ENCODE measurements at places on chromosomes 2 and 18.

- no peak for DNase-seq
These were observed 224.4 kb upstream of the SMAD2 start for GRCh38 chr18:48154828-48155227.

DNA sequence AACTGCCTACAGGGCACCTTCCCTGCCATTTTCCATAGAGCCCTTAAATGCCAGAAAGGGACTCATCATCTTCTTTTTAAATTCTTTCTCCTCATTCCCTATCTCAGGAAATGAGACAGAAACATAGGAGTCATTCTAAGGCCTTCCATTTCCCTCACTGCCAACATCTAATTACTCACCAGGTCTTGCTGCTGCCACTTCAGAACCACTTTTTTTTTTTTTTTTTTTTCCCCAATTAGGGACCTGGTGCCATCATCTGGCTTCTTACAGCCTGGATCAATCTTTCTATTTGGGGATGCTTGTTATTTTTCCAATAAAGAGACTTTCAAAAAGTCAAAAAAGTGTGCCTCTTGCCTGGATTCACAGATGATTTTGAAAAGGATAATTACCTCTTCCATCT is 373.4 kb downstream of the LPIN1 start:
- no peak for DNase-seq

DNA sequence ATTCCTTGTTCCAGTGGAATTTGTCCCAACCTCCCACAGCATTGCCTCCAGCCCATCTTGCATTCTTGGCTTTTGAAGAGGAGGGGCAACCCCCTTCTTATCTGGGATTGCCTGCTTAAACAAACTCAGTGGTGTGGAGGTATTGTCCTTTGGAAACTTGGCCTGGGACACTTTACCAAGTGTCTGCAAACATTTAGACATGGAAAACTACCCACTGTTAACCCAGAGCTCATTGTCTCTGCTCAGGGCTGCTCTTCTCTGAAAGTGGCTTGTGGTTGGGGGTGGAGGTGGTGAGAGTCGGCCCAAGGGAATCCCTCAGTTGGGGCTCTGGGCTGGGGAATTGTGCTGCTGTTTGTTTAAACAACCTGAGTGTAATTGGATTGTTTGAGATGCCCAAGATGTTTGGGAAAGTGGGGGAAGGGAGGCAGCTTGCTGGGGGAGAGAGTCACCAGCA is 178.3 kb upstream of the GATA6 start:
- no peak for DNase-seq

DNA sequence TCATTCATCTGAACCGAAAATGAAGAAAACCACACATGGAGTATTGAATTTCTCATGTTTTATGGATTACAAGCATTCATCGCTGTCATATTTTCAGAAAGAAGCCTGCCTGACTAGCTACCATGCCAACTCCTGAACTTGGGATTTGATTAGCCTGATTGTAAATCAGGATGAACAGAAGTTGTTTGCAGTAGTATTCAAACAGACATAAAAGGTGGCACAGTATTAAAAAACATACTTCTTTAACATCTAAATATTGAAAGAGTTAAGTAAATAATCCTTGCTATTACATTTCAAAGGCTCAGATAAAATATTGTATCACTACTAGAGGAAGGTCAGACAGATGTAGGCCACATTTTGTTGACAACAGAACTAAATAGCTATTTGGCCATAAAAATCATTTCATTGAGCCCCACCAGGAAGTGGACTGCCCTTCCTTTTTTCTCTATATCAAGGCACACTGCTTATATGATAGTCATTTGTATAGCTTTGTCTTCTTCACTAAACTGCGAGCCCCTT is 21.6 kb downstream of the SLC38A11 start:
- no peak for DNase-seq

DNA sequence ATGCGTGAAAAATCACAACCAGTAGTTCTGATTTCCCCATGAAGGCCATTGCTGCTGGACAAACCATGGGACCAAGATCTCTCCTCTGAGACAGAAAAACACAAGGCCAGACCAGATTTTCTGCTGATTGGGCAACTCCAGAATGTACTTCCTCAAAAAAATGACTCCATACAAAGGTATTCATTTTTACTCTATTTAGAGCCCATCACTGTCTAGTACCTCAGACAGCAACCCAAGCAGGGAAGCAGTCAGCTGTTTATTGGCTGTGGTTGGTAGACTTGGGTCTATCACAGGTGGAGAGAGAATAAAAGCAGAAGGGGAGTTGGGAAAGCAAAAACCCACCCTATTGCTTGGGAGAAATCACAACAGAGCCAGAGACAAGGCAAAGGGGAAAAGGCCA is 219.9 kb downstream of the PIK3C3 start:
- no peak for DNase-seq

- no peak for DNase-seq
These were observed 42.9 kb upstream of the SH3RF3 start for GRCh38 chr2:109085912-109086742.

DNA sequence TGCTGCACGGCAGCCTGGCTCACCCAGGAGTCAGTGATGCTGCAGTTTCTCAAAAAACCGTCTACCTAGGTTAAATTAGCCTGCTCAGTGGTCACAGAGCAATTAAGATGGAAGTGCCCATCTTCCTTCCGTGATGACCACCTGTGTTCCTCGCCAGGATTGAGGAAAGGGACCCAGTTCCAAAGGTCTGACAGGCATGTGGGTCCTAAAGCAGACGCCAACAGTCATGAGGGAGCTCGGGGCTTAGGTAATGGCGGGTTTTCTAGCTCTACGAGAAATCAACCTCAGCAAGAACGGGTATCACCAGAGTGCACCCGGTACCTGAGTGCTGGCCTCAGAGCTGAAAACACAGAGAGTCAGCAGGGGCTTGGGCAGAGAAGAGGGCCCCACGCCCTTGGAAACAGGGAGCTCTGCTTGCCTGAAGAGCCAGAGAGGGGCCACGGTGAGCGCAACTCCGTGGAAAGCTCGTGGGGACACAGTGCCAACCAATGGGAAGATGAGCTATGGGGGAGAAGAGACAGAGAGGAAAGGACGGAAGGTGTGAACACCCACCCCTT is 34.3 kb upstream of the DNMT3A start:
- DNase-seq, result no peak

DNA sequence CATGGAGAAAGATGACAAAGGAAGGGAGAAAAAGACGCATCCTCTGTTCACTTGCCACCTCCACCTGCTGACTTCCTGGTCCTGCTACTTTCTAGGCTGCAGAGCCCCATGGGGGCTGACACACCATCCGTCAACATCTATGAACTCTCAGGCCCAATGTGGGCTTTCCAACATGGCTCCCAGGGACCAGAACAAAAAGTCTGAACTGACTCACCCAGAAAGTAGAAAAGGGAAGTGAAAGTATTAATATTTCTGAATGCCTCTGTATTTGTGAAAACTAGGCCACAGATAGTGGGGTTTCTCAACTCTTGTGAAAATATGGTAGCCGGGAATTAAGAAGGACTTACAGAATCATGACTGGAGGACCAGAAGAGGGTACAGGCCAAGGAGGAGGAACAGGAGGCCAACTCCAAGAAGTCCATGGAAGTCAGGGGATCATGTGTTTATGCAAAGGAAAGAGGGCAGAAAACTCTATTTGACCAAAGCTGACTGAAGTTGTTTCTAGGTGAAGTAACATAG is 123.1 kb upstream of the CAB39 start:
- DNase-seq, result peak; percentile 17

DNA sequence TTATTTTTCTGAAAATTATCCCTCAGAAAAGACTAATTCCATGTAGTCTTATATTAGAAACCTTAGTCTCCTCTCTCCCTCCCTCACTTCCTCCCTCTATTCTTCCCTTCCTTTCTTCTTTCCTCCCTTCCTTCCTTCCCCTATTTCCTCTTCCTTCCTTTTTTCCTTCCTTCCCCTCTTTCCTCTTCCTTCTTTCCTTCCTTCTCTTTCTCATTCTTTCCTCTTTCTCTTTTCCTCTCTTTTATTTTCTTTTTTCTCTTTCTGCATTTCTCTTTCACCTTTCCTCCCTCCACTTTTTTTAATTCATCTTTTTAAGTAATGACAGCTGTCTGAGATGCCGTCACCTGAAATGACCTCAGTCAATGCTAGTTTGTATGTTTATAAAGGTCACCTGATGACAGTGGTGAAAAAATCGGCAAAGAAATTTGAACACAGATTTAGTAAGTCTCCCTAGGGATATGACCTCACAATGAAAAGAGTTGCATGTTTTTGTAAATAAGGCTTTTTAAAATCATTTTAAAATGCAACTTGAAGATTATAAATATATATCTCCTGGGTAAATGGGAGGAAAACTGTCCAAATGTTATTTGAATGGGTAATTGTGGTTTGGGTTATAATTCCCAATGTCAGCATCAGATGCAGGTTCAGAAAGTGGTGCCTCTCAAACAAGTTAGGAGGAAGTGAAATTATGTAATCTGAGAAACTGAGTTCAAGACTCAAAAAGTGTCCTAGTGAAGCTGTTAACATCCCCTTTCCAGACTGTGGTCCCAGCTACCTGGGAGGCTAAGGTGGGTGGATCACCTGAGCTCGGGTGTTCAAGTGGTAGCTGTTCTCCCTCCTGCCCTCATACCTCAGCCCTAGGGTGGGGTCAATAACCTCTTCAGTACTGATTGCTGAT is 90.3 kb upstream of the ST3GAL5 start:
- no peak for DNase-seq

- peak; percentile 9 for DNase-seq
These were observed 70.3 kb upstream of the IL1R2 start for GRCh38 chr2:101921319-101921952.

GRCh38 chr2:123935405-123935804 is 89.7 kb upstream of the CNTNAP5 start:
- DNase-seq, result no peak

DNA sequence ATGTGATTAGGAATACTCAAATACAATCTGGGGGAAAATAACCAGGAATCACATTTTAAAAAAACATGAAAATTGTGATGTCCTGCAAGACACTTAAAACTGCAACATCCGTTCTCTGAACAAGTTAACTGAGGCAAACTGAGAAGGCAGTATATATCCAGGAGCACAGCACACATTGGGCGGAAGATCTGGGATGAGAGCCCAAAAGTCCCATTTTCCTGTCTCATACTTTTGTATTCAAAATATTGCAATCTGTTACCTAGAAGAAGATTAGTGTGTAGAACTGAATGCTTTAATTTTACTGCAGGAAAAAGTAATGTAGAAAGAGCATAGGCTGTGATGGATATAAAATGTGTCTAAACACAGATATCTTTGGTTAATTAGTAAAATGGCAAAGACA is 276.8 kb upstream of the FANCL start:
- DNase-seq, result no peak

DNA sequence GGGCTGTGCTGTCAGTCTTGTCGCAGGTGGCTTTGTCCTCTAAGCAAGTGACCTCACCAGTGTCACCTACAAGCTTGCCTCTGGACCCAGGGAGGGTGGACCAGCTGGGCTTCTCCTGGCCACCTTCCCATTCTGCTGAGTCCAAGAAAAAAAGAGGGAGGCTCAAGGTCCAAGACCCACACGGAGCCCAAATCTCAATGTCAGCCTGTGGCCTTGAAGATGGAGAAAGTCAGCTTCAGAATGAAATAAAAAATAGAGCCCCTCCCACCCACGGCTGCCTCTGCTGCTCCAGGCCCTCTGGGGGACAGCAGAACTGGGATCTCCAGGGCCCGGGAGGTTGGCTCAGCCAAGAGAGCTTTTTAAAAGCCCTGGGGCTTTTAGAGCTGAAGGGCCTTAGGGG is 145.9 kb downstream of the TNS1 start:
- DNase-seq, result no peak

- peak; percentile 13 for DNase-seq
These were observed 9.0 kb downstream of the DTNB start for GRCh38 chr2:25664183-25664964.

GRCh38 chr2:172863341-172863740 is 127.7 kb downstream of the RAPGEF4 start:
- DNase-seq, result no peak

- DNase-seq, result no peak
These were observed 148.6 kb downstream of the NCK2 start for GRCh38 chr2:105893011-105893995.

DNA sequence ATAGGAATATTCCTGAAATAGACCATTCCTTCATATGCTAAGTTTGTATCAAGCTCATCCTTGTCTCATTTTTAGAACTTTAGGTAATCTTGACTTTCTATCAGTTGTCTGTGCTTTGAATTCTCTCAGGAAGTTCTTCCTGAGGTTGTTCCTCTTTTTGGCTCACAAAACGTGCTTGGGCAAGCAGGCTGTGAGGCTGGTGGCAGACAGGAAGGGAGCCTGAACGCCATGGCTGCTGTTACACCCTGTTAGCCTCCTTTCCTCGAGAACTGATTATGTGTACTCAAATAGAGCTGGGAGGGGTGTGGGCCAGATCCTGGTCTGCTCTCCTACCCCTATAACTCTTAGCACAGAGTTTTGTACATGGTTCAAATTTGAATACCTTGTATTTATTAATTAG is 136.4 kb upstream of the CELF4 start:
- DNase-seq, result no peak

GRCh38 chr18:13007248-13007560 is 16.0 kb downstream of the CEP192 start:
- no peak for DNase-seq

DNA sequence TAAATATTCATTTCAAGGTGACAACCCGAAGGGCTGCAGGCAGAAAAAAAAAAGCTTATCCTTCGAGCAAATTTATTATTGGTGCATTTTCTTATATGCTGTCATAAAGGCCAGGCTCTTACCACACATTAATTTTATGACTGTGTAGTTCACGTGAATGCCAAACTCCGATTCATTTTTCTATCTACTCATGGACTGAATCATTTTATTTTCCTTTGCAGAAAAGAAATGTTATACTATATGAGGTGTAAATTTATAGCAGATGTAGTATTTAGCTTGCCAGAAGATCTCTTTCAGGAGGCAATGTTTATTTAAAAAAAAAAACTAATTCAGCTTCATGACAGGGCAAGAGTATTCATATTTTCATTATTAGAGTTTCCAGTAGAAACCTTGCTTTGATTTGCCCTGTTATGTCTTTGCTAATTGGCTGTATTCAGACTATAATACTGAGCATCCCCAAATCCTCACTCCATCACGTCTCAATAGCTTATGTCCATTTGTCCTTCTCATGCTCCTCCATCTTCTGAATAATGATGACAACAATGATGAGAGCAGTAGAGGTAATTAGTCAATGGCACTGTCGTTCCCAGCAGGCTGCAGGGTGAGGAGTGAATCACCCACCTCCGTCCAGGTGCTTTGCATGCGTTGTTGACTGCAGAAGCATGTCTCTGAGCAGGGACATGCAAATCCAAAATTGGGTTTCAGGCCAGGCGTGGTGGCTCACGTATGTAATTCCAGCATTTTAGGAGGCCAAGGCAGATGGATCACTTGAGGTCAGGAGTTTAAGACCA is 101.1 kb upstream of the RAB12 start:
- no peak for DNase-seq

DNA sequence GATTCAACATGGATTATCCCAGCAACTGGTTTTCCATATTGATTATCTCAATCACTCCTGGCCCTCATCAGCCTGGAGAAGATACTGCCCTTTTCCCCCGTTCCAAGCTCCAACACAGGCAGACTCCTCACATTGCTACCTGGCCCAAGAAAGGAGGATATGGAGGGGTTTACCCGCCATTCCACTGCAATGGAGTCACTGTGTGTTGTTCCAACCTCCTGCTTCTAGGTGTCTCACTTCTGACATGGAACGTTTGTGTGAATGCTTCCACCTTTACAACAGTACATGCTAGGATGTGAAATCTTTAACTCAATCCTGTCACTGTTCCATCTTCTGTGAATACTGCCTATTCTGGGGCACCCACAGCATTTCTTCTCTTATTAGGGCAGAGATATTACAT is 36.7 kb downstream of the RMP24 start:
- DNase-seq, result no peak
